ENCODE measurements at places on chromosomes 7 and 10.

- no peak overlapping the region for H3K27ac ChIP-seq
- no peak for DNase-seq
- H3K27me3 ChIP-seq: peaks cover 57% of the 10 kb centered on the region
Observed at GRCh38 chr7:155356323-155357105, 58.8 kb downstream of the INSIG1 start.

DNA sequence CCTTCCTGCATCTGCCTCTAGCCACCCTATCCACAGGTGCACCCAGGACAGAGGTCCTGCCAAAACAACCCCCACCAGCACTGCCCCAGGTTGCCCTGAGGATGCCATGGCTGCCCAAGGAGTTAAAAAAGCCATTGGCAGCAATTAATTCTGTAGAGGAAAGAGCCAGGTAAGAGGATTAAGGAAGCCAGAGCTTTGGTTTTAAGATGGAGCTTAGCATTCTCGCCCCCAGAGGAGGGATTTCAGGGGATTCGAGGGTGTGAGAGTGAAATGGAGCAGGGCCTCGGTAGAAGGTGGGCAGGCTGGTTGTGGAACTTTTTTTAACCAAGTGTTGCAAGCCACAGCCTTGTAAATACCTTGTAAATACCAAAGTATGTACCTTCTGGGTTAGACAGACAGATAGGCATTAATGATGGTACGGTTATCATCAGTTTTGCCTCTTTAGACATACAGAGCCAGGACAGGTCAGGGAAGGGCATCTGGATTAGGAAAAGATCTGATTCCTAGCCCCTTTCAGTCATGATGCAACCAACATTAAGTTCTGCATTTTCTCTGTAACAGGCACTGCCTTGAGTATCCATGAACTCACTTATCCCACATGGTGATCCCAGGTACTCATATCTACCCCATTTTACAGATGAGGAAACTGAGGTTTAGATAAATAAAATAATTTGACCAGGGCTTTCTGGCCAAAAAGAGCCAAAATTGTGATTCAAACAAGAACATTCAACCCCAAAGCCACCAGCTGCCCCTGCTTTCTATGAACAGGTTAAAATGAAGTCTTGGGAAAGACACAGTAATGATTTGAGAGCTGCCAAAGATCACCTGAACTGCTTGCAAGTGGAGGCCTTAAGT is 120.7 kb upstream of the PPIF start:
- peaks cover 41% of the 10 kb centered on the region for H3K36me3 ChIP-seq
- H3K27ac ChIP-seq: no peak overlapping the region

DNA sequence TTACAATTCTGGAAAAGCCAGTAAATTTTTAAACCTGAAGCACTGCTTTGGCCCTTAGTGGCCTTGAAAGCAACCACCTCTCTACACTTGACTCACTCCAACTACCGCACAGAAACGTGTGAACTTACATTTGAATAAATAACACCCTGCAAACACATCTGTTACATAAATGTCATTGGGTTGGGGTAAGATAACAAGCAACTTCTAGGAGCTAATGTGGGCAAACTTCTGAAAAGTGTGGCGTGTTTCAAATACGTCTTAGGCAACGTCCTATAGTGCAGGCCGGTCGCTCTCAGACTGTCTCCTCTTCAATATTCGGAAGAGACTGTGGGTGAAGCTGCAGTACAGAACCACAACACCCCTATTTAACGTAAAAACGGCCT is 474 bp downstream of the ORC5 start:
- H3K36me3 ChIP-seq: peaks cover 9% of the 10 kb centered on the region
- H3K27me3 ChIP-seq: no peaks in the 10 kb centered on the region
- peak overlapping the region; percentile 88 for H3K4me3 ChIP-seq
- peak overlapping the region; percentile 68 for H3K27ac ChIP-seq
- H3K4me1 ChIP-seq: peaks cover 2% of the 10 kb centered on the region
- no peak for DNase-seq

- no peaks in the 10 kb centered on the region for H3K4me1 ChIP-seq
- H3K4me3 ChIP-seq: no peak overlapping the region
- DNase-seq: no peak
- H3K36me3 ChIP-seq: no peaks in the 10 kb centered on the region
- peak overlapping the region; percentile 1 for H3K27ac ChIP-seq
Observed at GRCh38 chr7:142808461-142808801, 37.7 kb downstream of the PRSS2 start.

GRCh38 chr7:129388333-129389098 is 45.7 kb upstream of the STRIP2 start:
- H3K4me3 ChIP-seq: no peak overlapping the region
- no peak overlapping the region for H3K27ac ChIP-seq
- no peaks in the 10 kb centered on the region for H3K27me3 ChIP-seq
- H3K36me3 ChIP-seq: no peaks in the 10 kb centered on the region
- no peak for DNase-seq
